Hematopoietic multipotent progenitor cell treated with erythropoietin and hydrocortisone succinate and interleukin-3 and kit ligand, for 4 days (in vitro differentiated cells): ENCODE measurements at places on chromosomes 5 and 9.

DNA sequence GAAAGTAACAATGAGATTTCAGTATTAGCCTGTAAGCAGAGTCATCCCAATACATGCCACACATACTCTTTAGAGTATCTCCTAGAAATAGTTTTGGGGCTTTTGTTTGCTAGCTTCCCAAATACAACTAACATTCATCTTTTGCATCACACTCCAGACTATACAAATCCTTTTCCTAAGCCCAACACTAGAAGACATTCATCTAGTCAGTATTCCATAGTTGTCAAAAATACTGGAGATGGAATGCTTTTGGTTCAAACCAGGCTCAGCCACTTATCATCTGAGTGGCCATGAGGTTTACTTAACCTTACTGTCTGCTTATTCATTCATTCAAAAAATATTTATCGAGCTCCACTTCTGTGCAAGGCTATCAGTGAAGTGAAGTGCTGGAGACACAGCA, 205.1 kb upstream of the SGCD start:
- no peak for DNase-seq

GRCh38 chr9:105711867-105712266, 17.5 kb downstream of the TMEM38B start:
- DNase-seq: no peak

- no peak for DNase-seq
Observed at GRCh38 chr5:167716126-167716775, 575.2 kb upstream of the WWC1 start.

DNA sequence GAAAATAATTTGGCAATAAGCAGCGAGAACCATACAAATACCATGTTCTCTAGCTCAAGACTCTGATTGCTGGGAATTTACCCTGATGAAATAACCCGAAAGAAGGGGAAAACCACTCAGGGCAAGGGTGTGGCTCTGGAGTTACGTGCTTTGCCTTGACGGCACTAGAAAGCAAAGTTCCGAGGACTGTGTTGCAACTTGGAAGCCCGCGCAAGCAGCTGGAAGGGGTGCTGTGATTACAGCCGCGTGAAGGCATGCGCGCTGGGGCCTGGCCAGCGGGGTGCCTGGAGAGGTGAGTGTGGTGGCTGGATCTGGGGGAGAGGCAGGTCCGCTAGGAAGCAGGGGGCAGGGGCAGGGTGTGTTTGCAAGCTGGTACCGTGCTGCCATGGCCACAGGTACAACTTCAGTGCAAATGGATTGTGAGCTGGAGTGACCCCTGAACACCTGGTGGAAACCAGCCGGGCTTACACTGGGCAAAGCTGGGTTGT, 52.6 kb upstream of the CNOT6 start:
- DNase-seq: no peak

- no peak for DNase-seq
Observed at GRCh38 chr9:133111808-133112662, 9.0 kb downstream of the RALGDS start.

GRCh38 chr5:123215929-123216702, 127.1 kb downstream of the PRDM6 start:
- DNase-seq: no peak

DNA sequence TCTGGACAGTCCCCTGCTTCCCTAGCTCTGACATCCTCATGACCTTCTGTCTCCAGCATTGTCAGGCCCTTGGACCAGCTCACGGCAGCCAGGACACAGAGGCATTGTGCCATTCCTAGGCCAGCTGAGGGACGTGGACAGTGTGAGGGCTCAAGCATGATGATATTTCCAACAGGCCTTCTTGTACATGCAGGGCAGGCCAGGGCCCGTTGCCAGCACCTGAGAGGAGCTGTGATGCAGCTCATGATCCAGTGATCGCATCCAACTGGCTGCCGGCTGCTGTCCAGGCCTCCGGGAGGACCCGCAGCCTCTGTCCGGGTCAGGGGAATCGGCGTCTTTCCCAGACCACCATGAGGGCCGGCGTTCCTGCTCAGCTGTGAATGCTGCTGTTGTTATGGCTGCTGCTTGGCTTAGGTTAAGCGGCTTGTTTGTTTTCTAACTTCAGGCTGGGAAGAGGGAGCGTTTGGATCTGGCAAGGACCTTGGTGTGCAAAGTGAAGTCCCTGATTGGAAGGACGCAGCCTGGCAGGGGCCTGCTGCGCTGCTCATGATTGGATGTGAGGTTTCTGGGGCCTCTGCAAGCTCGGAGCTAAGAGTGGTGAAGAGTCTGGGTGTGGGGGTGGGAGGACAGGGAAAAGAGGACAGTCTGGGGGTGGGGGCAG, 53.8 kb downstream of the PDZD2 start:
- DNase-seq: no peak
